NCI-H1417 treated with DMSO at 0.1 percent for 48 hours (cell line): ENCODE measurements at places on chromosomes 2 and 18.

DNA sequence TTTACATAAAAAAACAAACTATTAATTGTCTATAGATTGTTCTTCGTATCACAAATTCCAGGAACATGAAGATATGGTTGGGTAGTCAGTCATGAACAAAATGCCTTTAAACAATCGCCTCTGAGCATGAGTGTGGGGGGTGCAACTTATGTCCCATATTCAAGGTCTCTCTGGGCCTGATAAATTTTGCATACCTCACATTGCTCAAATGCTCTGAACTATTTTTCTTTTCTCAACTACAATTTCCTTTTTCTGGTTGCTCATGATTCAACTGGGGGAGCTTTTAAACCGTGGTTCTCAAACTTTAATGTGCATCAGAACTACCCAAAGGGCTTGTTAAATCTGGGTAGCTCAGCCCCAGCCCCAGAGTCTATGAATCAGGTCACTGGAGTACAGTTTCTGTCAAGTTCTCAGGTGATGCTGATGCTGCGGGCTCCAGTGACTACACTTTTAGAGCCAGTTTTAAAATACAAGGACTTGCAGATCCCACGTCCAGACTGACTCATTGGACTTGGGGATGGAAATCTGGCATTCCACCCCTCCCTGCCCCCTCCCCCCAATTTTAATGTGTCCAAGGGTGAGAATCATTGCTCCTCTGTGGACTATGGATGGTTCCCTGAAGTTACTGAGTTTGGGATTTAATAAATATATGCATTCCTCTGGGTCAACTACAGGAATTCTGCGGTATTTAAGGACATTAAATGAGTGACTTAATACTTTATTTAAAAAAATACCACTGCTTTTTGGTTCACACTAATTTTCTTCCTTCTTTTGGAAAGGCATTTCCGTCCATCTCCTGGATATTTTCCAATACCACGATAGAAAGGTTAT is 1.5 kb upstream of the GPD2 start:
- DNase-seq = no peak

- no peak for DNase-seq
Observed at GRCh38 chr18:46061387-46061786, 10.7 kb downstream of the PSTPIP2 start.

- no peak for DNase-seq
Observed at GRCh38 chr2:230955163-230955737, 30.2 kb upstream of the GPR55 start.

GRCh38 chr18:57443702-57444101 is 8.5 kb downstream of the ONECUT2 start:
- DNase-seq = no peak

DNA sequence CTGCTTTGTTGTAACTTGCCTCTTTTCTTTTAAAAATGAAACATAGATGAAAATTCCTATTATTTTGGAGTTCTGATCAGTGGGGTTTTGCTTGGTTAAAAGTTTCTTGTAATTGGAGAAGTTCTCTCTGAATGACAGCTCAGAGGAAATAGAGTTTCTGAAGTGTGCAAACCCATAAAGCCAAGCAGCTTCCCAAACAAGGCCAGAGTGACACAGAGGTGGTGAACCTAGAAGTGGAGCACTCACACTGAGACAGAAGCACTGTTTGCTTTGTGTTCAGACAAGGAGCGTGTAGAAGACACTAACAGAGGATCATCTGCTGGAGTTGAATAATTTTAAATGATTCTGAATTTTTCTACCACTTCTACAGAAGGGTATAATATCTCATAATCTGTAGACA is 49.2 kb downstream of the FBXO48 start:
- no peak for DNase-seq

GRCh38 chr2:18169121-18169892 is 290.8 kb downstream of the KCNS3 start:
- DNase-seq = no peak

- DNase-seq = no peak
Observed at GRCh38 chr2:186862869-186863709, 14.1 kb upstream of the ZSWIM2 start.

GRCh38 chr2:143398781-143399180 is 269.6 kb downstream of the ARHGAP15 start:
- no peak for DNase-seq

GRCh38 chr2:191209340-191209739 is 35.9 kb upstream of the MYO1B start:
- no peak for DNase-seq

- no peak for DNase-seq
Observed at GRCh38 chr2:151637271-151637781, 97.0 kb downstream of the NEB start.

DNA sequence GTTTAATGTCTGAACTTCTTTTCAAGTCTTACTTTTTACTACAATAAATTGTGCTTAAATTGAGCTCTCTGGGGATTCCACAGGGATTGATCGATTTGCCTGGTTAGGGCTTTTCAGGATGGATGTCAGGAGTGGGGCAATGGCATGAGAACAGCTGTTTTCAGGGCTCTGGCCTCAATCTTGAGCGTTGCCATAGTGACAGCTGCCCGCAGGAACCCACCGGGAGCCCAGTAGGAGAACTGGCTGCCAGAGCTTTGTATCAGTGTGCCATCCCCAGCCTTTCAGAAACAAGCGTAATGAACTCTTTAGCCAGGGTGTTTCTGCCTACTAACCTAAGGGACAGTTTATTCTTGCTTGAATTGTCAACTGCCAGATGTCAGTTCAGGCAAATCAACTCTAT is 93.5 kb downstream of the GALNT3 start:
- no peak for DNase-seq

DNA sequence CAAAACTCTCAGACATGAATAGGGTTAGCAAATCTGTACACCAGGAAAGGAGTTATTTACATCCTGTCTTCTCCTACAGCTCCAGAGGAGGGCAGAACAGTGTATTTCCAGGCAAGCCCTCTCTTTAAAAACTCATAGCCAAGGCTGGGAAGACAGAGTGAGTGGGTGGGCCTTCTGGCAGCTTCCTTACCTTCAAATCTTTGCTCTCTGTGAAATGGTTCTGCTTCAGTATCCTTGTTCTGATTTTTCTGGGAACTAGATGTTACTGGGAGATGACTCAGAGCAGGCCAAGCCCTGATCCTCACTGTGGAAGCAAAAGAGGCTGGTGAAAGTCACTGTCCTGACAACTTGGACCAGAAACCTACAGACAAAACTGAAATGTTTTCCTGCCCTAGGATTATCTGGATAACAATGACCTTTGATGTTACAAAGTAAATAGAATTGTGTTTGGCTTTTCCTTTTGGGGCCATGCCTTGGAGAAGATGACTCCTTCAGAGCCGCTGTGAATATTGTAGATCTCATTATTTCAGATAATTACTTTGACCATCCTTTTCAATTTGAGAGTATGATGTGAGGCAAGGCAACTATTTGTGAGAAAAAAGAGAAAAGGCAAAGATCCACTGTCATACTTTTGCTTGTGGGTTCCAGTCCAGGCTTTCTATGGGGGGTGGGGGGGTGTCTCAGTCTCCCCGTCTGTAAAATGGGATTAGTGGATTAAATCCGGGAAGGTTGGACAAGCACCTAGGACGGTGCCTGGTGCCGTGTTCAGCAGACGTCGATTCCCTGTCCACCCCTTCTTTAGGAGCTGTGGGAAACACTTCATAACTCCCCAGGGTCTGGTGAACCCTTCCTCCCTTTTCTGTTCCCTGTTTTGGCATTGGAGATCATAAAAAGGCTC is 644 bp upstream of the QPCT start:
- DNase-seq = no peak

- no peak for DNase-seq
Observed at GRCh38 chr2:33250417-33251029, 225.9 kb upstream of the RASGRP3 start.

GRCh38 chr2:134739879-134740301 is 21.1 kb upstream of the TMEM163 start:
- no peak for DNase-seq

DNA sequence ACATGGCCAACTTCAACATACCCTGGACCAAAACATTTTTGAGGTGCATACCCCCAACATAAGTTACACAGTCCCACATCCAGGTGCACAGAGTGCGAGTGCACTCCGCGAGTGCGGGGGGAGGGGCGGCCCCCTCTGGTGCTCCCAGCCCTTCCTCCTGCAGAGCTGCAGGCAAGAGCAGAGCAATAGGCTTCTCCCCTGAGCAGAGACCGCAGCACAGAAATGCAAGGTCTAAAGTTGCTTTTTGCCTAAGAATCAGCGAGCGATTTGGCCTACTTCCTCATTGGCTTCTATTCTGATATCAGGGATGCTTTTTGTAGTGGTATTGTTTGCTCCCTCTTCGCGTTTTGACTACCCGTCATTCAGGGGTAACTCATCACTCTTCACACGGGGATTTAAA is 40.6 kb downstream of the BOLA3 start:
- no peak for DNase-seq

DNA sequence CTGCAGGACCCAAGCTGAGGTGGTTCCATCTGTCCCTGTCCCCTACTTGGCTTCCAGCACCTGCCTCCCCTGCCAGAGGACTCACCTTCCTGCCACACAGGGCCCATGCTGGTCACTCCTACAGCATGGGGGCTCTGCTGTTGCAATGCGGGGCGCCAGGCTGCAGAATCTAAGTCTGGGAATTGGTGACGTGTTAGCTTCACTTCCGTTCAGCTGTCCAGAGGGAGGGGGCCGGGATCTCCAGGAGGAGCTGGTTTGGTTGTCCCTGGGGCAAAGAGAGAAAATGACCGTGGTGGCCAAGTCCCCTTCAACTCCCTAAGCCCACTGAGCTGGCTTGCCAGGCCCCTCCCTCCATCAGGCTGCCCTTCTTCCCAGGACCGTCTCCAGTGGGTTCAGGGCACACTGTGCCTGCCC is 69.5 kb downstream of the IL1R2 start:
- DNase-seq = no peak

DNA sequence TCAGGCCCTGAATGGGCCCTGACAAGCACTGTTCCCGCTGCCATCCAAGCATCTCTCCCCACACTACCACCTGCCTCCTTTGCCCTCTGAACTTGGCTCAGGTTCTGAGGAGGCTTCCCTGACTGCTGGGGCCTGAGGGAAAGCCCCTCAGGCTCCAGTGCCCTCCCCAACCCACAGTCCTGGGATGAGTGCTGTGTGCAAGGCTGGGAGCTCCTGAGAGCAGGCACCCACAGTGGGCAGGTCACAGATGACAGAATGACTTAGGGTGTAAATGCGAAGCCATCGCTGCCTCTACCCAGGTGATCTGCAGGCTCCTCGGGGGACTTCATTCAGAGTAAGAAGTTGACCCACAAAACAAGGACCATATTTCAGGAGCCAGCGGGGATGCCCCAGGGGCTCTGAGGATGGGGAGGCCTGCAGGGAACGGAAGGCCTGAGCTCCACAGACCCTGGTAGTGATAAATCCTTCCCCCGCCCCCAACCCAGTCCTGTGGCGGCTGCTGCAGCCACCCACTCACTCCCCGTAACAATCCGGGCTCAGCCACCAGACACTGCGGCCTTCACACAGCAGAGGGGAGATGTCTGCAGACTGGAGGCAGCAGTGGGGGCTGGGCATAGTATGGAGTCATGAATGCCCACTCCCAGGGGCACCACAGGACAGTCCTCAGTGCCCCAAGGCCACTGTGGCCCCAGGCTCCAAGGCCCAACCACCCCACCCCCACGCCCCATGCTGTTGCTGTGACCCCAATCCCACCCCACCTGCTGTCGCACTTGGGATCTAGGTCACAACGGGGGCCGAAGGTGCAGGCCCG is 8.9 kb downstream of the BIN1 start:
- no peak for DNase-seq

DNA sequence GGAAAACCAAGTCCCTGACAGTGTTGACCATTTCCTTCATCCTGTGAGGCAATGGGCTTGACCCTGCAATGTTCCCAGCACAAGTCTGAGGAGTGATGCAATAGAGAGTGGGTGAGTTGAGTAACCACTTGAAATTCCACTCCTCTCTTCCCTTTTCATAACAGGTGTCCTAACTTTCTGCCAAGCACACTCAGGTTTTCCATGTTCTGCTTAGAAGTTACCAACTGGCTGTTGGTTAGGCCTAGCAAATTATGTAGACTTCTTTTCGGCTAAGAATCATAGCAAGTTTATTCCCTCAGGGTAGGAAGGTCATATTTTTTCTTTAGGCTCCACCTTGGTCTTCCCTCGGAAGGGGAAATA is 11.5 kb downstream of the GNLY start:
- DNase-seq = no peak

DNA sequence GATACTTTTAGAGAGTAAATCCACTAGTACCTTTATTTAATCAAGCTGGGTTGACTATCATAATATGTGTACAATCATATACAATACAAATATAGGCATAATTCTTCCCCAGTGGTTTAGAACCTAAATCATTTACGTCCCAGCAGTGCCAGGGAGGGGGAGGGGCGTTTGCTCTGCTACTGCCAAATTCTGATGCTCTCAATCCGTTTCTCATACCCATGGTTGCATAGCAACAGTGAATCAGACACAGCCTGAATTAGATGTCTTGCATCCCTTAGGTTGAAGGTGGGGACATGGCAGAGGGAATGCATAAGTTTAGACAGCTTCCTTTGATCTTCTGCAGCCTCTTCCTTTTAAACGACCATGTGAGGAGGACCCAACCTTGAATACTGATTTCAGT is 135.4 kb downstream of the ABCA12 start:
- no peak for DNase-seq

GRCh38 chr18:80201739-80202138 is 45.6 kb downstream of the PARD6G start:
- DNase-seq = no peak

DNA sequence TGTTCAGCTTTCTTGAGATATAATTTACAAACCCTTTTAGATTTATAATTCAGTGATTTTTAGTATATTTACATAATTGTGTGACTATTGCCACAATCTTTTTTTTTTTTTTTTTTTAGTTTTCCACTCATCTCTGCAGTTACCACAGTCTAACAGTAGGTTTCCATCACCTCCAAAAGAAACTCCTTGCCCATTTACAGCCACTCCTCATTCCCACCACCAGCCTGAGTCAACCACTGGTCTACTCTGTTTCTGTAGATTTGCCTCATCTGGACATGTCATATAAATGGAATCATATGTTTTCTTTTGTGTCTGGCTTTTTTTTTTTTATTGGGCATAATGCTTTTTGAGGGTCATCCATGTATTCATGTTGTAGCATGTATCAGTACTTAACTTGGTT is 16.1 kb downstream of the MTX2 start:
- DNase-seq = no peak

DNA sequence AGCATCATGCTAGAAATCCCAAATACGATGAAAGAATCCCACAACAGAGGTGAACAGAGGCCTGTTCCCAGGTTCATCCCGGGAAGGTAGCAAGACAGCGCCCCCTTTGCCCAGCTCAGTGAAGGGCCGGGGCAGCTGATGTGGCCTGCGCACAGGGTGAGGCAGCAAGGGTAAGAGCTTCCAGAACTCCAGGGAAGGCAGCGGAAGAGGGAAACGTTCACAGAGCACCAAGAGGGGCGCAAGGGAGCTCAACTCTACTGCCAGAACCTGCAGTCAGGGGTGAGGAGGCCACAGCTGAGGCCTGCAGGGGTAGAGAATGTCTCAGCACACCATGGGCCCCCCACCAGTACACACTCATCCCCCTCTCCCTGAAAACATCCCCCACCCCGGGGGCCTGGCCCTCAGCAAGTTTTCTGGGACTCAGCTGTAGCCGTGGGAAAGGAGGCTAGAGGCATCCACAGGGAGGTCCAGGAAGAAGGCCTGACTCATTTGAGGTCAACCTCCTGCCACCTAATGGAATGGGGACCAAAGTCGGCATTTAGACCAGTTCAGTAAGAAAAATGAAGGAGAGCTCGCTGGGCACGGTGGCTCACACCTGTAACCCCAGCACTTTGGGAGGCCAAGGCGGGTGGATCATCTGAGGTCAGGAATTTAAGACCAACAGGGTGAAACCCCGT is 95.6 kb upstream of the ASAP2 start:
- no peak for DNase-seq
